CD4-positive, alpha-beta T cell treated with Interleukin-2 at 100 ng/mL for 4 hours (primary cell): ENCODE measurements at places on chromosomes 12 and 14.

DNA sequence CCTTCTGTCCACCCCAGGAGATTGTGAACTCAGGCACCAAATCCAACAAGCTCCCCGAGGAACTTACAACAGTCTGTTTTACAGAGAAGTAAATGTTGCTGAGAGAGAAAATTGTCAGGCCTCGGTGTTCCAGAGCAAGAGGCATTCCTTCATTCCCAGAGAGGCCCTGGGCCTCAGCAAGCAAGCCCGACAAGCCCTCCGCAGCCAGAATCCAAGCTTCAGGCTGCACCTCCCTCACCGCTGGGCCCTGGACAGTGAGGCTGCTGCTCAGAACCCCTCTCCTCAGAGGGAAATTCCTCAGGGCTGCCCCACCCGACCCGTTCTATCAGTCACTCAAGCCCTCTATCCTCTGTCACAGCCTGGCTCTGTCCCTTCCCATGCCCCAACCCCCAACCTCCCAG, 56.4 kb downstream of the ZFP36L1 start:
- DNase-seq, result no peak

GRCh38 chr14:55645145-55645544, 65.1 kb downstream of the KTN1 start:
- no peak for DNase-seq

DNA sequence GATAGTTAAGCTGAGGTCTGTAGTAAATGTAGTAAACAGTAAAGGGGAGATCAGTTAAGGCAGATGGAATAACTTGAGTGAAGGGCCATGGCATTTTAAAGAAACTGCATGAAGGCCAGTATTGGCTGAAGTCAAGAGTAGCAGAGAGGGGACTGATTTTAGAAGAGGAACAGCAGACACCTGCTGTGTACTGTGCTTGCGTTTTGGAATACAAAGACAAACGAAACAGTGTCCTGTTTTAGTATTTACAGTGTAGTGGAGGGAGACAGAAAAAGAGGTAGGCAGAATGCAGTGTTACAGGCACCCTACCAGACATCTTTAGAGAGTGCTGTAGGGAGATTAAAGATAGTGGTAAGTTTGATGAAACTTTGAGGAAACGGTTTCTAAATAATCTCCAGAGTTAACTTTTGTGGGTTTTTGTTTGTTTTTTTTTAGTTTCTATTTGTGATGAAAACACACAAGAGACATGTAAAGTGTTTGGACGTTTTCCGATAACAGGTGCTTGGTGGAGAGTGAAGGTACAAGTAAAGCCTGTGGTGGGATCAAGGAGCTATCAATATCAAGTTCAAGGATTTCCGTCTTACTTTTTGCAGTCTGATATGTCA, 2.1 kb downstream of the HELB start:
- no peak for DNase-seq

- DNase-seq, result no peak
Observed at GRCh38 chr14:84181072-84181471, 1348.9 kb upstream of the FLRT2 start.

GRCh38 chr14:101875727-101876554, 88.4 kb upstream of the DYNC1H1 start:
- DNase-seq, result peak; percentile 32

- DNase-seq, result no peak
Observed at GRCh38 chr12:95908573-95908972, 33.8 kb downstream of the CCDC38 start.

DNA sequence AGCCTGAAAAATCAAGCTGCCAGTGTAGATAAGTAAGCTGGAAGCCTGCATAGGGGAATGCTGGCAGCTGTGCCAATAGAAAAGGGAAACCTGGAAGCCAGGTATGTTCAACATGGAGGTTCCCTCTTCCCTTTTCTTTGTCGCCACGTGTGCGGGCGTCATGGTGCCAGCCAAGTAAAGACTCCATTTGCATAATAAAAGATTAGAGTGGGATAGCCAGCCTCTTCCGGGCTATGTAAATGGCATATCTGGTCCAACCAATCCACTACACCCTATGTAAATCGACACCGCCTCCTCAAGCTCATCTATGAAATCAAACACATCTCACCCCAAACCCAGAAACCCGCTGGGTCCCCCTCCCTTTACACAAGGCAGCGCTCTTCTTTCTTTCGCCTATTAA, 5.6 kb upstream of the ADGRD1 start:
- DNase-seq, result no peak

DNA sequence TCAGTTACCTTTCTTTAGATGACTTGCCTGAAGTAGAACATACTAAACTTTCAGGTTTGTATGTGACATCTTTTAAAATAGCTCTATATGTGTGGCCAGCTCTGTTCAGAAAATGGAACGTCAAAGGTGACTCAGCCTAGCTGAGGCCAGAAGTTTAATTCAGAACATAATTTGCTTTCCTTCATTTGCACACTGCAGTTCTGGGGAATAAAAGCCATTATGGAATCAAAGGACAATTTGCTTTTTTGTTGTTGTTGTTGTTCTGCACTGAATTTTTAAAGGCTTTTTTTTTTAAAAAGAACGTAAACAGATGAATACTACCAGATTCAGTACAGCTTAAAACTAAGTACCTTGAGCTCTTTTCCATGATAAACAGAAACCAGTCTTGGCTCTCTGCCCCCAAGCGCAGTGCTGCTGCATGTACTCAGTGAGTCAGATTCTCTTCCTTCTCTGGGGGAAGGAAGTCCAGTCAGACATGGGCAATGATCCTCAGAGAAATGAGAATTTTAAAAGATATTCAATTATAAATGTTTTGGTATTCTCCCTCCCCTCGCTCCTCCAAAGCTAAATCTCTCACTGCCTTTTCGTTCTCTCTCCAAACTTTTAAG, 644.2 kb downstream of the NOVA1 start:
- DNase-seq, result no peak

DNA sequence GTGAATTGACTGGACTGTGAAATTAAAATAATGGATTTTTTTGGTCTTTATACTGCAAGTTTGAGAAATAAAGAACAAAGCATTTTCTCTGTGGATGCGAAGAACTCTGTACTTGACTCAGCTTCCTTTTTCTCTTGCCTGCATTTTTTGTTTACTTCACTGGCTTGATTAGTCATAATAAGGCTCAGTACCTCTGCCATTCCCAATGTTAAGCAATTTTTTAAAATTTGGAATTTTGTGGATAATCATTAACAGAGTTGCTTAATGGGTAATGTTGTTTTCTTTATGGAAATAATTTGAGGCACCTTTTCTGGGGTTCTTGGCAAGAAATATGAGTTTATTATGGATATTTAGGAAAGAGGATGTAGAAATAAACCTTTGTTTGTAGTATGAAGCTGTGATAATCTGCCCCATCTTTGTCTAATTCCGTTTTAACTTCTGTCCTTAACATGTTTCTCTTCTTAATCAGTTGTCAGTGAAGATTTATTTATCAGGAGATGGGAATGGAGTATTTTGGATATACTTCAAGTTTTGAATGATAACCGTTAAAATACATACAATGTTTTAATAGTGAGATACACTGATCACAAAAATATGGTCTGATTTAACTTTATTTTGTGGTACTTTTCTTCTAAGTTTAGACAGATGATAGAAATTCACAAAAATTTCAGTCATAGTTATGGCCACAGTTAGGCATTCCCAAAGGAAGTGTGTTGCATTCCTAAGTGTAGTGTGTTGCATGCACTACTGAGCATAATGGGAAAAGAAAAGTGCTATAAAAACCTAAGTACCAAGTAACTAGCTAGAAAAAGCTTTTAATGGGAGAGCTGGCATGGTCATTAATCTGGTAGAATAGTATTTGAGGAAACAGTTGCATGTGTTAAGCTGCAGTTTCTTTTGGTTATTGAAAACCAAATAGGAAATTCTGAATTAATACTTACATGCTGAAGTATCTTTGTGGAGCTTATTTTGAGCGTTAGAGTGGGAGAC, 27.7 kb downstream of the WNK1 start:
- peak; percentile 39 for DNase-seq

DNA sequence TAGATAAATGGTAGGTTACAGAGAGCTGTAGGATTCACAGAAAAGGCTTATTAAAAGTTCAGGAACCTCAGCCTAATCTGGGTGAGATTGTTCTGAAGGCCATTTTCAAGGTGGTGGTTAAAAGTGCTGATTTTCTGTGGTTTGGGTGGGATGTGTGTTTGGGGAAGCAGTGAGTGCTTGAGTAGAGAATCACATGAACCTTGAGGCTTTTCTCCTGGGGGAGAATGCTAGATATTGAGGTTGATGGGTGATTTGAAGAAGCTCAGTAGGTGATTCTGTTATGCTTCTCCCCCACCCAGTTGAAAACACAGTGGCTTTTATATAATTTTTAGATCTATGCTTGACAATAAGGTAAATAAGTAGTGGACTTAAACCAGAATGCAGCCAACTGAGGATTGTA, 420.9 kb downstream of the PCNX1 start:
- DNase-seq, result peak; percentile 11

- DNase-seq, result no peak
Observed at GRCh38 chr12:28367993-28368392, 177.7 kb downstream of the CCDC91 start.

DNA sequence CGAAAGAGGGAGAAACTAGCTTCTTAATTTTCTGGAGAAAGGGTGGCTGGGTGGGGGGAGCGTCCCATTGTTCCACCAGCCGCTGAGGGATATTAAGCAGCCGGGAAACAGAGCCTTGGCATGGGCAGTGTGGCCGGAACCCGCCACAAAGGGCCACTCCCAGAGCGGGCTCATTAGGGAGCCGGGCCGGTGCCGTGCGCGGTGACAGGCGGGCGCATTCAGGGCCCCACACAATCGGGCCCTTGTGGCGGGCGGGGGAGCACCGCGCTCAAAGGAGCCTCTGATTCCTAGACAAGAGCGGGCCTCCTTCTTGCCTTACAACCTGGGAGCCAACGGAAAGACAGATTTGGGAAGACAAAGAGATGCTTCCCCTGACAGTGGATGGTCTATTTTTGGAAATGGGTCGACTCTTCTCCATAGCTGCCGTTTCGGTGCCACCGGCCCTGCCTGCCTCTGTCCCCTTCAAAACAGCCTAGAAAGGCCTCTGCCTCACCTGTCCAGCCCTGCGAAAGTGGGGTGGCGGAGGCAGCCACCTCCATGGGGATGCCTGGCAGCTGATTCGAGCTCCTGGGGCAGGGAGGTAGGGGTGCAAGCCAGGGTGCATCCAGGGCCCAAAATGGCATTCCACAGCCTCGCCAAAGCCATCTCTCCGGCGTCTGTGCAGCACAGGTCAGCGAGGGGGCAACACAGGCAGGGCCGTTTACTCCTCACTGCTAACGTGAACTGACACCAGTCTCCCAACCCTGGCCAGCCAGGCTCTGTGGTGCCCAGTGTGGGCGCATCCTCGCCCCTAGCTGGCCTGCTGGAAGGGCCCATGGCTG, 10.9 kb downstream of the CCDC85C start:
- no peak for DNase-seq

DNA sequence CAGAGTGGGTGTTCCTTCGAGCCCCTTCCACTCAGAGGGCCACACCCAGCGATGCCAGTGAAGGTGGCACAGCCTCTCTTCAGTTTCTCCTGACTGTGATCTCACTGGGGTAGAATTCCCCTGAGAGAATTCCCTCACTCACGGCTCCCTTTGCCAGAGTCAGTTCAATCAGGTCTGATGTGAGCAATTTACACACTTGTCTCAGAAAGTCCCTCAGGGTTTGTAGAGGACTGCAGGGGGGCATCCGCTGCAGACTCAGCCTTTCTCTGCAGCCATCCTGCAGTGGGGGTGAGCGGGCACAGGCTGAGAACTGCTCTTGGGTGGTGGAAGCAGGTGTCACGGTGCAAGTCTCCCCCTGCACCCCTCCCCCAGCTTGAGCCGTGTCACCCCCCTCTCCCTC, 205.4 kb upstream of the PRMT8 start:
- no peak for DNase-seq

DNA sequence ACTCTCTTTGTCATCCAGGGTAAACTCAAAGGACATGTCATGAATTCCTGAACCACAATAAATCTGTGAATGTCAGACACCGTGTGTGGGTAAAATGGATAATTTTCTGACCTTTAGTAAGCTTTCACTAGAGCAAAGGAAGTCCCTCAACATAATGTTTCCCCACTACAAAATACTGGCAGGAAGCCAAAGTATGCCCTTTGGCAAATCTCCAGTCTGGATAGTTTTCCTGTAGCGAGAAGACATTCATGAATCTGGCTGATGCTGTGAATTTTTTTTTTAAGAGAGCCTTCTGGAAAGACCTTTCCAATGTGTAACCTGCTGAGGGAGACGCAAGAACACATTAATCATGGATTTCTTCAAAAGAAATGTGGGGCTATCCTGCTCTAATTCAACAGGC, 389.6 kb upstream of the DDHD1 start:
- no peak for DNase-seq

GRCh38 chr12:31732926-31733548, 4.2 kb upstream of the AMN1 start:
- peak; percentile 69 for DNase-seq

DNA sequence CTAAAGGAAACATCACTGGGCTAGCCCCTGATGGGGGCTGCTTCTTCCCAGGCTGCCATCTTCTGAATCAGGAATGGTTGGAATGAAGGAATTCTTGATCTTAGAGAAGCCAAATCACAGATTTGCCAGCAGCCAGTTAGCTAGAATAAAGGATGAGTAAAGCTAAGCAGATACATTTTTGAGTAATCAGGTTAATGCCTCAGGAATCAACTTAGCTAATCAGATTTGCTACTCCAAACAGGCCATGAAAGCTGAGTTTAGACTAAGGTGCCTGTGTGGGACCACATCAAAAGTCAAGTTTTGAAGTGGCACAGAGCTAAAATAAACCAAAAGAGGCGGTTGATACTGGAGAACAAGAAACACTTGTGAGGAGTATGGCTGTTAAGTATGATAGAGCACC, 28.8 kb upstream of the LMO3 start:
- no peak for DNase-seq
